Activated CD4-positive, alpha-beta T cell treated with anti-CD3 and anti-CD28 coated beads, Interleukin-2, amount 10 ng/mL, durations not matched to agents 7 days and 5 days (primary cell): ENCODE measurements at places on chromosomes 7 and 10. TPM values are rescaled to one million over a fixed set of nuclear protein-coding genes. Genes with fewer than 3 reads are reported as not detected.

DNA sequence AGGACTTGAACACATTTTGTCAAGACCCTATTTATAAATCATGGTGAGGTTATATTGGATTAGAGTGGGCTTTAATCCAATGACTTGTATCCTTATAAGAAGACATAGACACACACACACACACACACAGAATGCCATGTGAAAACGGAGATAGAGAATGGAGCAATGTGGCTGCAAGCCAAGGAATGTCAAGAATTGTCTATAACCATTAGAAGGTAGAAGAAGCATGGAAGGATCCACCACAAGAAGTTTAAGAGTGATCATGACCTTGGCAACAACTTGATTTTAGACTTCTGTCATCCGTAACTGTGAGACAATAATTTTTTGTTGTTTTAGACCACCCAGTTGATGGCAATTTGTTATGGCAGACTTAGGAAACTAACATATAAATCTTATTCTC is 514.2 kb downstream of the TFEC start:
- H3K36me3 ChIP-seq: no peaks in the 10 kb centered on the region
- H3K4me3 ChIP-seq: no peak overlapping the region
- H3K27ac ChIP-seq: no peak overlapping the region
- no peaks in the 10 kb centered on the region for H3K27me3 ChIP-seq
- no peak for DNase-seq
- H3K4me1 ChIP-seq: no peaks in the 10 kb centered on the region

DNA sequence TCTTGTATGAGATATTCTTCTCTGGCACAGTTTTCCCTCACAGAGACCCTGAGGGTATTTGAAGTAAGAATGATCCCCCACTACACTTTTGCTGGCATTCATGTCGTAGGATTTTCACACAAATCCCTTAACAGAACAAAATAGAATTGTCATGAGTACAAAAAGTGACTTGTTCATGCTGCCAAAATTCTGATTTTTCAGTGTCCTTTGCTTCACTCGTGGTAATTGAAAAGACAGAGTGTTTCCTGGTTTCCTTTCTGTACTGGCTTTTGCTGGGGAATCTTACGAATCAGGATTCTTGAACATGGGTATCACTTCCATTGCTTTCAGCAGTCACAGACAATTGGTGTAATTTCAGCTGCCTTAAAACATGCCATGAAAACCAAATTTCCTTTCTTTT is 756.3 kb downstream of the REEP3 start:
- no peak for DNase-seq
- H3K4me3 ChIP-seq: no peak overlapping the region
- H3K27me3 ChIP-seq: no peaks in the 10 kb centered on the region
- H3K4me1 ChIP-seq: no peaks in the 10 kb centered on the region
- no peak overlapping the region for H3K27ac ChIP-seq
- H3K36me3 ChIP-seq: no peaks in the 10 kb centered on the region

DNA sequence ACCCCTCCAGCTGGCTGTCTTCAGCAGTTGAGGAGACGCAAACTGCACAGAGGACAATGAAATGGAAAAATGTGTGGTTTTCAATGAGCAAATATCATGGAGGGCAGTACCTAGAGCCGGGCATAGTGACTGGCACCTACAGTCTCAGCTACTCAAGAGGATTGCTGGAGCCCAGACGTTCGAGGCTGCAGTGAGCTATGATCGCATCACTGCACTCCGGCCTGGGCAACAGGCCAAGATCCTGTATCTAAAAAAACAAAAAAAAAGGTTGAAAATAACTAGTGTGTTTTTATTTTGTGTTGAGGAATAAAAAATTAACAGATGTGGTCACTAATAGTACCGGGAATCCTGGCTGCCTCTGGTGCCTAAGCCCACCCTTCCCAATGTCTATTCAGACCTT is 345.5 kb downstream of the GALNT17 start:
- H3K27ac ChIP-seq: no peak overlapping the region
- no peaks in the 10 kb centered on the region for H3K27me3 ChIP-seq
- no peak overlapping the region for H3K4me3 ChIP-seq
- H3K4me1 ChIP-seq: no peaks in the 10 kb centered on the region
- H3K36me3 ChIP-seq: no peaks in the 10 kb centered on the region
- no peak for DNase-seq

DNA sequence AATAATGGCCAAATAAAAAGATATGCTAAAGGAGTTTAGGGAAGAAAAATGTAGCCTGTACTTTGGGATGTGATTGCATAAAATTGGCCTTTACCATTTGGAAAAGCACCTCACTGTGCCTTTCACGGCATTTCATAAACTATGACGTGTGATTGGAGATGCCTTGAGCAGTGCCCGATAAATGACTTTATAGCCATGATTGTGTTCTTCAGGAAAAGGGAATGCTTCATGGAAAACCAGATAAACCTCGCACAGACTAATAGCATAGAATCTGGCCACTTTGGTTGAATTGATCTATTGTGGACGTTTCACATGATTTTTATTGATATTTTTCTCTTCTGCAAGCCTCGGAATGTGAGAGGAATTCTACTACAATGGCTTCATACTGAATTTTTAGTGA is 502.0 kb upstream of the MKI67 start:
- DNase-seq: no peak
- H3K27ac ChIP-seq: no peak overlapping the region
- no peaks in the 10 kb centered on the region for H3K36me3 ChIP-seq
- H3K27me3 ChIP-seq: no peaks in the 10 kb centered on the region
- H3K4me3 ChIP-seq: no peak overlapping the region

GRCh38 chr7:37408291-37409228 is 40.1 kb downstream of the ELMO1 start:
- peak overlapping the region; percentile 83 for H3K27ac ChIP-seq
- peak overlapping the region; percentile 70 for H3K4me3 ChIP-seq
- H3K36me3 ChIP-seq: peaks cover 30% of the 10 kb centered on the region
- DNase-seq: peak; percentile 36
- H3K4me1 ChIP-seq: peaks cover 69% of the 10 kb centered on the region

DNA sequence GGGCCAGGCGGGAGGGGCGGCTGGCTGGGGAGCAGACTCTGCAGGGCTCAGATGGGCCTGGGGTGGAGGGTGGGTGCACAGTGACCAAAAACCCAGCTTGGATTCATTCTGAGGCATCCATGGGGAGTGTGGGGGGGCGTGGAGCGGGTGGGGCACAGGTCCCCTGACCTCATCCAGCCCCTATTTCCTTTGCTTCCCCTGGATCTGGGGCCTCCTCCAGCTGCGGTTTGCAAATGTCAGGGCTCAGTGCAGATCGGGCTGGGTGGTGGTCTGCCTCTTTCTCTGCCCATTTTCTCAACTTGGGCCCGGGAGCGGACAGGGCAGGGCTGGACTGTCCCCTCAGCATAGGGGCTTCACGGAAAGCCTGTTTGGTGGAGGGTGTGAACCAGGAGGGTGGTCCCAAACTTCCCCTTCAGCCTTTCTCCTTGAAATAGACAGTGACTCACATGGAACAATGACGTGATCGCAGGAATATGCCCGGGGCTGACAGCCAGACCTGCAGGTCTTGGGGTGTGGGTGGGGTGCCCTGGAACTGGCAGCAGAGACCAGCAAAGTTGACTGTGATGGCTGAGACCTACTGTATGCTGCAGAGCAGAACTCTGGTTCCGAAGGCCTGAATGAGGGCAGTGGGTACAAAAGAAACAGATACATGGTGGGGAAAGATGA is 72.9 kb upstream of the PODXL start:
- no peaks in the 10 kb centered on the region for H3K4me1 ChIP-seq
- no peaks in the 10 kb centered on the region for H3K36me3 ChIP-seq
- no peak overlapping the region for H3K4me3 ChIP-seq
- H3K27ac ChIP-seq: no peak overlapping the region
- peaks cover 2% of the 10 kb centered on the region for H3K27me3 ChIP-seq
- DNase-seq: no peak

Gene HABP2
- not detected for total RNA-seq
